Mesendoderm (in vitro differentiated cells): ENCODE measurements at places on chromosomes 1 and 21.

DNA sequence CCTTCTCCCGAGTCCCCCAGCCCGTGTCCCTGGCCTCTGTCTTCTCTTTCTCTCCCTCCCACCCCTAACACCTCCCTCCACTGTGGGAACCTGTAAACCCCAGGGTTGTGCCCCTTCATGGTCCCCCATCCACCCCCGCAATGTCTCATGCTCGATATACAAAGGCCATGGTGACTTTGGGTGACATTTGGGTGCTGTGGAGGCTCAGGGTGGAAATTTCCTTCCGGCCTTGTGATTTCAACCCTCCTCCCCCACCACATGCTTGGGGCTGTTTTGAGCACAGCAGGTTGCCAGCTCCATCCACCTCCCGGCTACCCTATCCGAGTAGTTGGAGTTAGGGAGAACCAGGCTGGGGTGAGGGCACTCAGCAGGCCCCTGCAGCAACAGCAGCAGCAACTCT lies 25.7 kb upstream of the VPS13D start:
- H3K4me3 ChIP-seq = no peak overlapping the region
- no peak overlapping the region for H3K27ac ChIP-seq
- peaks cover 3% of the 10 kb centered on the region for H3K4me1 ChIP-seq
- no peaks in the 10 kb centered on the region for H3K27me3 ChIP-seq
- no peak for DNase-seq
- H3K36me3 ChIP-seq = no peaks in the 10 kb centered on the region

DNA sequence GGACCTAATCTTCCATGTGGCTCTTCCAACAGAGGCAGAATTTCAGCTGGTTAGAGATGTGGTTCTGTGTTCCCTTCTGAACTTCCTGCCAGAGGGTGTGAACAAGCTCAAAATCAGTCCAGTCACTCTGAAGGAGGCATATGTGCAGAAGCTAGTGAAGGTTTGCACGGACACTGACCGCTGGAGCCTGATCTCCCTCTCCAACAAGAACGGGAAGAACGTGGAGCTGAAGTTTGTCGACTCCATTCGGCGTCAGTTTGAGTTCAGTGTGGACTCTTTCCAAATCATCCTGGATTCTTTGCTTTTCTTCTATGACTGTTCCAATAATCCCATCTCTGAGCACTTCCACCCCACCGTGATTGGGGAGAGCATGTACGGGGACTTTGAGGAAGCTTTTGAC lies 17.3 kb downstream of the TENT5C start:
- H3K27me3 ChIP-seq = no peaks in the 10 kb centered on the region
- DNase-seq = no peak
- no peak overlapping the region for H3K4me3 ChIP-seq

- H3K4me3 ChIP-seq = no peak overlapping the region
- peak overlapping the region; percentile 2 for H3K27ac ChIP-seq
- no peaks in the 10 kb centered on the region for H3K36me3 ChIP-seq
- no peaks in the 10 kb centered on the region for H3K27me3 ChIP-seq
- peak; percentile 87 for DNase-seq
These were observed 132.6 kb upstream of the DUSP10 start for GRCh38 chr1:221874285-221875003.

- no peaks in the 10 kb centered on the region for H3K27me3 ChIP-seq
- no peak overlapping the region for H3K27ac ChIP-seq
- no peaks in the 10 kb centered on the region for H3K4me1 ChIP-seq
- H3K36me3 ChIP-seq = no peaks in the 10 kb centered on the region
- no peak for DNase-seq
- no peak overlapping the region for H3K4me3 ChIP-seq
These were observed 23.7 kb upstream of the KCNE2 start for GRCh38 chr21:34340061-34340460.

GRCh38 chr1:40847023-40847745 lies 15.0 kb downstream of the CITED4 start:
- no peaks in the 10 kb centered on the region for H3K4me1 ChIP-seq
- H3K27ac ChIP-seq = no peak overlapping the region
- DNase-seq = peak; percentile 57
- no peaks in the 10 kb centered on the region for H3K27me3 ChIP-seq
- H3K36me3 ChIP-seq = no peaks in the 10 kb centered on the region

GRCh38 chr21:29943885-29944284 lies 4.1 kb upstream of the GRIK1 start:
- no peaks in the 10 kb centered on the region for H3K4me1 ChIP-seq
- peak; percentile 28 for DNase-seq
- H3K27ac ChIP-seq = no peak overlapping the region
- no peaks in the 10 kb centered on the region for H3K36me3 ChIP-seq
- H3K27me3 ChIP-seq = peaks cover 11% of the 10 kb centered on the region

- no peak for DNase-seq
- H3K27ac ChIP-seq = no peak overlapping the region
- H3K36me3 ChIP-seq = no peaks in the 10 kb centered on the region
- H3K4me1 ChIP-seq = no peaks in the 10 kb centered on the region
These were observed 190.5 kb downstream of the ZP4 start for GRCh38 chr1:237700181-237700580.

- no peaks in the 10 kb centered on the region for H3K27me3 ChIP-seq
- no peaks in the 10 kb centered on the region for H3K4me1 ChIP-seq
- DNase-seq = no peak
- no peak overlapping the region for H3K27ac ChIP-seq
- no peaks in the 10 kb centered on the region for H3K36me3 ChIP-seq
These were observed 62.6 kb downstream of the CD46 start for GRCh38 chr1:207814469-207814868.

- no peak overlapping the region for H3K4me3 ChIP-seq
- no peaks in the 10 kb centered on the region for H3K27me3 ChIP-seq
- no peaks in the 10 kb centered on the region for H3K36me3 ChIP-seq
- H3K27ac ChIP-seq = no peak overlapping the region
These were observed 110.7 kb downstream of the SLC25A24 start for GRCh38 chr1:108089477-108089876.
